Activated CD8-positive, alpha-beta memory T cell treated with anti-CD3 and anti-CD28 coated beads for 36 hours (primary cell): ENCODE measurements at places on chromosomes 16 and 17. TPM values are rescaled to one million over a fixed set of nuclear protein-coding genes. Genes with fewer than 3 reads are reported as not detected.

The MED31 gene
- 28.5 TPM for total RNA-seq

The PIGS gene
- 50.3 TPM for total RNA-seq

The LGALS9C gene
- total RNA-seq = not detected

The PRR11 gene
- total RNA-seq = 43.5 TPM

The IRX5 gene
- 0.13 TPM for total RNA-seq

The ANKS4B gene
- not detected for total RNA-seq

The EME1 gene
- 30.4 TPM for total RNA-seq

The GCSH gene
- 30.8 TPM for total RNA-seq

The CD300E gene
- not detected for total RNA-seq

The WNT3 gene
- total RNA-seq = 0.10 TPM

The CPHXL gene
- total RNA-seq = not detected

The GSDMA gene
- 0.08 TPM for total RNA-seq

The PRRT2 gene
- total RNA-seq = 1.1 TPM

The HOXB2 gene
- total RNA-seq = 13.4 TPM

The SCGB1C2 gene
- not detected for total RNA-seq

The CRYBA1 gene
- total RNA-seq = not detected

The PRSS27 gene
- 1.4 TPM for total RNA-seq

The KRT40 gene
- not detected for total RNA-seq

The RPRML gene
- not detected for total RNA-seq

The TNK1 gene
- 4.6 TPM for total RNA-seq

The TRPV2 gene
- total RNA-seq = 57.5 TPM

The PLA2G10 gene
- total RNA-seq = not detected

The PDPR gene
- 23.3 TPM for total RNA-seq

The ELOB gene
- total RNA-seq = 307 TPM

The GRAPL gene
- total RNA-seq = 1.4 TPM

The SAMD14 gene
- 1.2 TPM for total RNA-seq

The KRTAP4-6 gene
- total RNA-seq = not detected

The DPEP3 gene
- 0.40 TPM for total RNA-seq

The MRPS7 gene
- 98.9 TPM for total RNA-seq

The TNS4 gene
- 5.1 TPM for total RNA-seq

The PDILT gene
- not detected for total RNA-seq

The TMIGD1 gene
- total RNA-seq = not detected

The PYDC1 gene
- not detected for total RNA-seq

The EVPLL gene
- total RNA-seq = not detected

The KRT9 gene
- total RNA-seq = not detected

The C17orf50 gene
- not detected for total RNA-seq

The KRTAP1-5 gene
- not detected for total RNA-seq

The EPX gene
- total RNA-seq = not detected

The CDH13 gene
- not detected for total RNA-seq

The ADORA2B gene
- total RNA-seq = 2.1 TPM

The PFAS gene
- 191 TPM for total RNA-seq

The ZNF594 gene
- 11.9 TPM for total RNA-seq

The SPHK1 gene
- 24.3 TPM for total RNA-seq

The UBTF gene
- total RNA-seq = 170 TPM

The PRSS36 gene
- total RNA-seq = 0.23 TPM

The XAF1 gene
- 2.7 TPM for total RNA-seq

The SDR42E2 gene
- total RNA-seq = not detected

The HASPIN gene
- total RNA-seq = 18.4 TPM

The VPS9D1 gene
- total RNA-seq = 2.0 TPM

The CBFA2T3 gene
- total RNA-seq = not detected

The ZNF830 gene
- 21.1 TPM for total RNA-seq
